ENCODE measurements at places on chromosomes 3 and 15.
A peak's percentile ranks its signal among the peaks of the same experiment; 100 is the strongest.

GRCh38 chr15:40796512-40796911 lies 10.4 kb upstream of the ZFYVE19 start:
- DNase-seq: no peak

DNA sequence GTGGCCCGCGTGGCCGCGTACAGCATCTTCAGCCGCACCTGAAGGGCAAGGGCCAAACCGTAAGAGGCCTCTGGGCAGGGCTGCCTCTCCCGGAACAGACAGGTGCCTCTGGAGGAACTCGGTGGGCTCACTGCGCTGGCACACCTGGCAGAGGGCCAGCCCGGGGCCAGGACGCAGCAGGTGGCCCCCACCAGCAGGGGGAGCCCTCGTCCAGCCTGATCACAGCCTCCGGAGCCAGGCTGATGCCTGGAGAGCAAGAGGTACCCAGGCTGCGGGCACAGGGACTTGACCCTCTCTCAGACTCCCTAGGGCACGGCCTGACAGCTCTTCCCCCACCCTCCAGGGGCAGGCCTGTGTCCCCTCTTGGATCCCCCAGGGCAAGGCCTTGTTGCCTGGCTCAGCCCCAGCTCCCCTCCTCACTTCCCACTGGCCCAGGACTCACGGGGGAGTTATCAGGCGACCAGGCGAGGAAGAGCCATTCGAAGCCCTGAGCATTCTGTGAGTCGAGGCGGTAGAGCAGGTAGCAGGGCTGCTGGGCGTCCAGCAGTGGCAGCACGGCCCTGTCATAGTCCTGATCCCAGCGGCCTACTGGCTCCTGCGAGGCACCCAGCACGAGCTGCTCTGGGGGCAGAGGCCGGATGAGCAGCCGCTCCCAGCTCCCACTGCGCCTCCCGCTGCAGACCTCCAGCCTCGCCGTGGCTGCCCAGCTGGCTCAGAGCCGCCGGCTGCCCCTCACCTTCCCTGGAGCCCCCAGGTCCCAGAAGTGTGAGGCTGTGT lies 6.2 kb upstream of the TLR9 start:
- peak; percentile 96 for DNase-seq

DNA sequence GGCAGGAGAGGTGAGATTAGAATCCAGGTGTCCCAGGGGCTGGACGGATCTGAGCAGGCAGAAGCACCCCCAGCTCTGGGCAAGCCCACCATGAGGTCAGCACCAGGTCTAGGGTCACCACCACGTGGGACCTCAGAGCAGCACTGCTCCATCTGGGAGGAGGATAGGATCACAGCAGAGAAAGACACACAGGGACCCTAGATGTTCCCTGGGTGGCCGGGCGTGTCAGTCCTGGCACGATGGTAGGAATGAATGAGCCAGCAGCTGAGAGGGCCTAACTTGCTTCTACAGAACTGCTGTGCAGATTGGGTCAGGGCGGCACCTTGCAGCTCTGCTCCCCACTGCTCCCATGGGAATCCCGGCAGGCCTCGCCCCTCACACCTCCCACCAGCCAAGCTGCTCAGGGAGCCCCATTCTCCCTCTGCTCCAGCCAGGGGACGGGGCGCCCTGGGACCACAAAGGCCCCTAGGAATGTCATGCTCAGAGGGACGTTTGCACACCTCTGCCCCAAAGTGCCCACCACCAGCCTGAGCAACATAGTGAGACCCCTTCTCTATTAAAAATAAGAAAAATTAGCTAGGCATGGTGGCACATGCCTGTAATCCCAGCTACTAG lies 66.3 kb downstream of the ZNF445 start:
- DNase-seq: no peak

DNA sequence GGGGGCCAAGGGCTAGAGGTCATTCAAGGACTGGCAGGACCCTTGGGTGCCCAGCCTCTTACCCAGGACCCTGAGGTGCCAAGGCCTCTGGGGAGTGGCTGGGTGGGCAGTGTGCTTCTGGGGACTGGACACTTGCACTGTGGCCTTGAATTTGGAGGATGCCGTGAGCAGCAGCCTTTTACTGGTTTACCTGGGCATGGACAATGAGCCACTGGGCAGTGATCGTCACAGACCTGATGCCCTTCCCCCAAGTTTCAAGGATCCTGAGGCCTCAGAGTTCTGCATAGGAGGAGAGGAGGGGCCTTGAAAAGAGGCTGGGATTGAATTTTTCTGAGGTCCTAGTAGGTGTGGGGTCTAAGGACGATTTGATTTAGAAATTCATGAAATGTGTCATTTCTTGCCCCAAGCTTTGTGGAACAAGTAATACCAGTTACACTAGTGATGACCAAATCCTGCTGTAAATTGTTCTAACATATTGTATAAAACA lies 146.1 kb upstream of the TPM1 start:
- DNase-seq: no peak

DNA sequence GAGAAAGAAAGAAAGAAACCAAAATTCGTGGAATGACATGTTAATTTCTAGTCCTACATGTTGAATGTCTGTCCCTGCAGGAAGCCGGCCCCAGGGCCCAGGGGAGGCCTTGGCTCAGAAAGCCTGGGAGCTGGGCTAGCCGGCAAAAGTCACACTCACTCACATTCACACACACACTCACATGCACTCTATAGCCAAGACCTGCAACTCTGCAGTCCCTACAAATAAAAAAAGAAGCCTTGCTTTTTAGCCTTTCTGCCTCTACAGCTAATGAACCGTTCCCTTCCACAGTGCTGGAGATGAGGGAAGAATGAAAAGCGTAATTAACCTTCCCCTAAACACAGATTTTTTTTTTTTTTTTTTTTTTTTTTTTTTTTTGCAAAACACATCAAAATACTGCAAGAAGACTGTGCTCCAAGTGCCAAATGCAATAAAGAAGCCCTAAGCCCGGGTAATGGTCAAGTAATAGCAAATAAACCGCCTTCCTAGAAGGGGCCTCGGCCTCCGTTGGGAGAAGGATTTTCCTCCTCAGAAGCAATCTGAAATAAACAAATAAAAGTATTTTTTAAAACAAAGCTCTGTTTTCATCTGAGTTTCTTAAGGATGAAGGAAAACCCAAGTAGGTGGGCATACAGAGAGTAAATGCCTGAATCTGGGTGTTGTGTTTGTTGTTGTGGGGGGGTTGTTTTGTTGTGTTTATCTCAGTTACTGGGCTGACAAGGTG lies 4.3 kb downstream of the MECOM start:
- no peak for DNase-seq

- DNase-seq: no peak
Observed at GRCh38 chr3:184423561-184423960, 43.7 kb downstream of the CHRD start.

DNA sequence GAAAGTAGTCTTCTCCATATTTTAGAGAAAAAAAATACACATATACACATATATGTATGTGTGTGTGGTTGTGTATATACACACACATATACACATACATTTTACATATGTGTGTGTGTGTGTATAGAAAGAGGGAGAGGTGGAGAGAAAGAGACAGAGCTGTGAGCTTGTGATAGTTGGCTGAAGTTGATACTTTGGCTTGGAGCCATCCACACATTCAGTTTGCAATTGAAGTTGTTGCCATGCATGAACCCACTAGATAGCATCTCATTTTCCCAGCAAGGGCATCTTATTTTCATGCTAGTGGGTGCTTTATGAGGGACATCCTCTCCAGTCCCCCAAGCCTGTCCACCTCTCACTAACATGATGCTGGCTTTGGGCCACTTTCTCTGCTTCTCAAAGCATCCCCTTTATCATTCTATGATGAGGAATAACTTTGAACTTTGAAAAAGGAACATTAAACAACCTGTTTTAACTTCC lies 228.6 kb downstream of the ZNF621 start:
- DNase-seq: no peak

DNA sequence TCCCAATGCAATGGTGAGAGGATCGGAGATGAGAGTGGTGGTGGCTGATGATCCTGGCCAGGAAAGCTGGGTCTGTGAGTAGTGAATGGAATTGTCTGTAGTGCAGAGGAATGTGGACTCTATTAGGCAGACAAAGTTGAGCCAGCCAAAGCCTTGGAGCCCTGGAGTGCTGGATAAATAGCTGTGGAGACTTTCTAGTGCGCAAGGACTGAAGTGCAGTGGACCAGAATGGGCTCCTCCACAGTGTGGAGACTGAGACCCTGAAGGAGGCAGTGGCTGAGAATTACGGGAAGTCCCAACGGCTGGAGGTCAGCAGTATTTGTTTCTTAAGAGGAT lies 874 bp downstream of the ZNF662 start:
- DNase-seq: no peak

GRCh38 chr15:98651036-98651481 lies 2.7 kb downstream of the IGF1R start:
- DNase-seq: no peak

- DNase-seq: no peak
Observed at GRCh38 chr3:75001330-75001729, 386.9 kb upstream of the CNTN3 start.

GRCh38 chr15:31332020-31332680 lies 5.5 kb downstream of the KLF13 start:
- DNase-seq: no peak

GRCh38 chr3:109924196-109924595 lies 586.9 kb upstream of the DPPA4 start:
- no peak for DNase-seq

DNA sequence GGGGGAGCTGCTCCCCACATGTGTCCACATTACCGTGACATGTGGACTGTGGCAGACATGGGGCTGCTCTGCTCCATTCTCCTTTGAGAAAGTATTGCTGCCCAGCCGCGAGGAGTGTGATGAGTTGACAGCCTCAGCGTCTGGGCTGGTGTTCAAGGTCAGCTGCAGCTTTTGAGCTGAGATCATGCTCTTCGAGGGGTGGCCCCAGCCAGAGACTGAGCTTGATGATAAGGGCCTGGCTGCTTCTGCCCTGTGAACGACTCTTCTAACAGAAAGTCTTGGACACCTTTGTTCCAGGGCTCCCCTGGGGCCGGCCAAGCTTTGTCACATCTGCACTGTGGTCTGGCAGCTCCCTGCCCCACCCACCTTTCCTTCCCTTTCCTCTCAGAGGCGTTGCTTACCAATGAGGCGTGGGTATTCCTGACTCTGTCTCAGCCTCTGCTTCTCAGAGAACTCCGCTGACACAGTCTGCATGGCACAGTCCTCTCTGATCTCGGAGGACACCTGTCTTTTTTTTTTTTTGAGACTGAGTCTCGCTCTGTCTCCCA lies 86.6 kb downstream of the CHRD start:
- DNase-seq: no peak

Measured in activated CD8-positive, alpha-beta memory T cell treated with anti-CD3 and anti-CD28 coated beads for 48 hours (primary cell).